ENCODE measurements at places on chromosomes 5 and 9.

GRCh38 chr9:13900449-13900848 is 413.5 kb downstream of the NFIB start:
- no peak for DNase-seq

DNA sequence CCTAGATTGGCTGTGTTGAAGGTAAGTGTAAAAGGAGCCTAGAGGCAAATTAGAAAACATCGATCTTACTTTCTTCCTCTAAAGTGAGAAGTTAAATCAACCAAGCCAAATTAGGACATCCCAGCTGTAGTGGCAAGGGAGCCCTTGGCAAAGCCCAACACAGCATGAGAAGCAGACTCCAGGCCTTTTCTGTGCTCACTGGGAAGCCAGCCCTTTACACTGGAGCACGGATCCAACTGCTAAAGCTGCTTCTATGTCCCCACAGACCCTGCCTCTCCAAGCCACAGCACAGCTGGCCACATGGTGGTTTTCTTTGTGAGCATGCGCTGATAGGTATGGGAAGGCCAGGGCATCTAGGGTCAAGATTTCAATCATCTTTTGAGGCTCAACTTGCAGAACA is 94.1 kb downstream of the APBA1 start:
- DNase-seq: peak; percentile 35

GRCh38 chr5:40985501-40985900 is 76.2 kb downstream of the C7 start:
- no peak for DNase-seq

DNA sequence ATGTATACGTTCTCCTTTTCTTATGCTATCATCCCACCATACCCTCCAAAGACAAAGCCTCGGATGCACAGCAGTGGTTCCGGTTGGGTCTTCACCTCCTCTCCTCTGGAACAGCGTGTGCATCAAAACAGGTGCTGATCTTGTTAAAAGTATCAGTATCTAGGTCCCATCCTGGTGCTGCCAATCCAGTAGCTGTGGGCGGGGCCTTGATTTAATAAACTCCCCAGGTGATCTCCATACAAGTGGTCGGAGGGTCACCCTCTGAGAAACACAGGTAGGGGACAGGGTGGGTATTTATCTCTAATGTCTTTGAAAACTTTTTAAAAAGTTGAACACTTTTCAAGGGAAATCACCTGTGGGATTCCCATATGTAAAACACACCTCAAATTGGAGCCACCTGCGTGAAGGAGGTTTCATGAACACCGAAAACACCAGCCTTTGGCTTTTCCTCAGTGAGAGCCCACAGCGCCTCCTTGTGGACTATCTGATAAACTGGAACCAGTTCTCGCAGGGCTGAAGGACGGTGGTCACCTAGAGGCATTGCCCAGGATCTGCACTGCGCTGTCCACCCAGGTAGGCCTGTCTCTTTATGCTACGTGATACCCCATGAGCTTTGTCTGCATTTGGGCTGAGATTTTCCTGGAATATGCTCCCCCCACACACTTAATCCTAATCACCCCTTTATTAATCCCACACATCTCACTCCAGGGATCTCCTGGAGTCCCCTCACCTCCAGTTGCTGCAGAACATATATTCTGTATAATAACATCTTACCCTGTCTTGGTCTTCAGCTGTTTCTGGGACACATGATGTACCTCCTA is 80.5 kb upstream of the EPB41L4B start:
- no peak for DNase-seq
